Mesendoderm (in vitro differentiated cells): ENCODE measurements at places on chromosomes 7 and 10.

DNA sequence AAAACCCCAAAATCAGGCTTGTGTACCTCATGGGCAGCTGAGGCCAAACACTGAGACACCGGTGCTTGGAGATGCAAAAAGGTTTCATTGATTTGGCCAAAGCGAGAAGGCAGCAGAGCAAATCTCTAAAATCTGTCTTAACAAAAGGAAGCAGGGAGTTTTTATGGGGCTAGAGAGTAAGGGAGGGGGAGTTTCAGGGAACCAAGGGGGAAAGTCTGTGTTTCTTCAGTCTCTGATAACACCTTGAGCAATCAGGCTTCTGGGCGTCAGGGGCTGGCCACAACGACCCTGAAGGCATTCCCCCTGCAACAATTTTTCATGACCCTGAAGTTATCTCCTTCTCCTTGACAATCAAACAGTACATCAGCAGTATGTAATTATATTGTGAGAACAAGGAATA, 2.7 kb upstream of the ZNF786 start:
- no peak overlapping the region for H3K4me3 ChIP-seq
- DNase-seq: no peak
- no peaks in the 10 kb centered on the region for H3K36me3 ChIP-seq
- no peak overlapping the region for H3K27ac ChIP-seq
- H3K4me1 ChIP-seq: peaks cover 4% of the 10 kb centered on the region

DNA sequence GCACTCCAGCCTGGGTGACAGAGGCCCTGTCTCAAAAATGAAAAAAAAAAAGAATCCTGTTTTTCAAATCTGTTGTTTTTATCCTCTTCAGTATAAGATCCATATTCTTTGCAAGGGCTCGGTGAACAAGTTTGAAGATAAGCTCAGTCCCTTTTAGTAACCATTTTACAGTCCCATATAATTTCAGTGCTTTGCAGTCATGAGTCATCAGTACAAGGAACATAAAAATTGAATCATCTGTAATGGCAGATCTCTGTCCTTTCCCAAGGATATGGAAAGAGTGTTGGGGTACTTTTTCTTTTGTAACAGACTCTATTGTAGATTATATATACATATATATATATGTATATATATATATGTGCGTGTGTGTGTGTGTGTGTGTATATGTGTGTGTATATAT, 52.2 kb upstream of the ZPBP start:
- H3K27ac ChIP-seq: no peak overlapping the region
- no peaks in the 10 kb centered on the region for H3K4me1 ChIP-seq
- no peaks in the 10 kb centered on the region for H3K36me3 ChIP-seq

- H3K27ac ChIP-seq: peak overlapping the region; percentile 77
- DNase-seq: peak; percentile 83
- peaks cover 13% of the 10 kb centered on the region for H3K4me1 ChIP-seq
- no peaks in the 10 kb centered on the region for H3K36me3 ChIP-seq
Measured at GRCh38 chr7:106021151-106022067, 58.3 kb downstream of the CDHR3 start.

GRCh38 chr7:95608359-95609173, 12.2 kb upstream of the PDK4 start:
- no peaks in the 10 kb centered on the region for H3K4me1 ChIP-seq
- no peak overlapping the region for H3K4me3 ChIP-seq
- peak; percentile 81 for DNase-seq
- H3K27ac ChIP-seq: no peak overlapping the region

DNA sequence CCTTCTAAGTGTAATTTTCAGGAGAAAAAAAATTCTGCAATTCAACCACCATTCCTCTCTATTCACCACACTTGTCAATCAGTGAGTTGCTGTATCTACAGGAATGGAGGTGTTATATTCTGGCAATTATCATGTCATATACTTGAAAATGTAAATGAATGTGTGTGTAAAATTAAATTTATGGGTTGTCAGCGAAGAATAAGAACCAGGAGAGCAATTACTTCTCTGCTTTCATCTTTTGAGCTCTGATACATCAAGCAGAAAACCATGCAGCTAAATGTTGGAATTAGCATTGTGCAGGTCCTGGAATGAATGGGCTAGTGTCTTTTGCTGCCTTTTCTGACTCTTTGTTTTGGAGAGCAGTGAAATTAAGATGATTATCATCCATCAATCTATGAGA, 207.6 kb downstream of the FOXP2 start:
- DNase-seq: no peak
- H3K27ac ChIP-seq: no peak overlapping the region
- H3K36me3 ChIP-seq: no peaks in the 10 kb centered on the region
- H3K27me3 ChIP-seq: no peaks in the 10 kb centered on the region

- H3K27me3 ChIP-seq: peaks cover 40% of the 10 kb centered on the region
- no peaks in the 10 kb centered on the region for H3K36me3 ChIP-seq
- H3K27ac ChIP-seq: no peak within 1 kb of the TSS
- peak within 1 kb of the TSS; percentile 26 for H3K4me3 ChIP-seq
- H3K4me1 ChIP-seq: peaks cover 7% of the 10 kb centered on the region
Measured at GRCh38 chr7:97005183-97006054, at the start of gene DLX6. Gene DLX6, plus strand, starts transcription at chr7:97005553. Its CDS starts 425 bp downstream, at chr7:97005978.

DNA sequence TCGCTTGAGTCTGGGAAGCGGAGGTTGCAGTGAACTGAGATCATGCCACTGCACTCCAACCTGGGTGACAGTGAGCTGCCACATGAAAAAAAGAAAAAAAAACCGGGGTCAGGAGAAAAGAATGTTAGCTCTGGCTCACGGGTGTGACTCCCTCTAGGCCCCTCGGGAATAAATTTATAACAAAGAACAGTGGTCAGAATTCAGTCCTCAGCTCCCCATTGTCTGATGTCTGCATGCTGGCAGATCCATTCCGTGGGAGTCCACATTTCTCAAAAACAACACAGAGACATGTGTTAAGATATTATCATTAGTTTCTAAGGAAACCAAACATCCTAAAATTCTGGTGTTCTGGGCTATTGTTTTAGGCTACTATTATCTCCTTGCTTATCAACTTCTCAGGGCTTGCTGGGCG, 90.6 kb downstream of the MARCHF5 start:
- peak overlapping the region; percentile 90 for H3K27ac ChIP-seq
- peaks cover 3% of the 10 kb centered on the region for H3K4me1 ChIP-seq
- peak; percentile 94 for DNase-seq
- H3K27me3 ChIP-seq: no peaks in the 10 kb centered on the region
